ENCODE measurements at places on chromosomes 2 and 18. TPM values are rescaled to one million over a fixed set of nuclear protein-coding genes. Genes with fewer than 3 reads are reported as not detected.

GRCh38 chr2:165757906-165758675, 36.0 kb downstream of the GALNT3 start:
- no peaks in the 10 kb centered on the region for H3K36me3 ChIP-seq
- no peak for DNase-seq

DNA sequence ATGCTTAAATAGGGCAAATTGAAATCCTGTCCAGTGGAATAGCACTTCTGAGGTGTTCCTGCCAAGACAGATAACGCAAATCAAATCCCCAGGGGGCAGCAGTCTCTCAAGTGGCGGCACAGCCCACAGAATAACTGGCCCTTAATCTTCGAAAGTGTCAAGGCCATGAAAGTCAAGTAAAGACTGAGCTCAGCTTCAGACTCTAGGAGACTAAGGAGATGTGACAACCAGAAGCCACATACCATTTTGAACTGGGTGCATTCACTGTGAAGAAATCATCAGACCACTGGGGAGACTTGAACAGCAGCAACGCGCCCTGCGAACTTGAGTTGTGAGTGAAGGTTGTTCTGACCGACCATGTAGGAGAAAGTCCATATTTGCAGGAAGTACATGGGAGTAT, 66.0 kb upstream of the ASAP2 start:
- H3K4me3 ChIP-seq = no peak overlapping the region
- no peak for DNase-seq
- H3K27me3 ChIP-seq = no peaks in the 10 kb centered on the region
- H3K27ac ChIP-seq = no peak overlapping the region
- H3K4me1 ChIP-seq = peaks cover 13% of the 10 kb centered on the region
- no peaks in the 10 kb centered on the region for H3K36me3 ChIP-seq

LOXHD1 gene
- polyA plus RNA-seq = not detected

DNA sequence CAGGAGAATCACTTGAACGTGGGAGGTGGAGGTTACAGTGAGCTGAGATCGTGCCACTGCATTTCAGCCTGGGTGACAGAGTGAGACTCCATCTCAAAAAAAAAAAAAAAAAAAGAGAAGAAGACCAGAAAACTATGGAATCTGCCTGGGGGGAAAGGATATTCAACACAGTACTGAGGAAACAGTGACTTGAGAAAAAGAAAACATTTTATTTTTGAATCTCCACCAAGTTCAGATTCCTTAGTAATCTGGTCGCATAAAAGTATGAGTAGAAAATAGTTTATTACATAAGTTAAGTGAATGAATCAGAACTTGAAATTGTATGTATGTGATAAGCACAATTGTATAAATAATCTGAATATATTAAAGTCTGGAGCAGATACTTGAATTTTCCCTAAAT, 13.0 kb upstream of the HAT1 start:
- no peaks in the 10 kb centered on the region for H3K4me1 ChIP-seq
- DNase-seq = no peak
- H3K27me3 ChIP-seq = no peaks in the 10 kb centered on the region
- no peak overlapping the region for H3K4me3 ChIP-seq
- H3K27ac ChIP-seq = no peak overlapping the region

DNA sequence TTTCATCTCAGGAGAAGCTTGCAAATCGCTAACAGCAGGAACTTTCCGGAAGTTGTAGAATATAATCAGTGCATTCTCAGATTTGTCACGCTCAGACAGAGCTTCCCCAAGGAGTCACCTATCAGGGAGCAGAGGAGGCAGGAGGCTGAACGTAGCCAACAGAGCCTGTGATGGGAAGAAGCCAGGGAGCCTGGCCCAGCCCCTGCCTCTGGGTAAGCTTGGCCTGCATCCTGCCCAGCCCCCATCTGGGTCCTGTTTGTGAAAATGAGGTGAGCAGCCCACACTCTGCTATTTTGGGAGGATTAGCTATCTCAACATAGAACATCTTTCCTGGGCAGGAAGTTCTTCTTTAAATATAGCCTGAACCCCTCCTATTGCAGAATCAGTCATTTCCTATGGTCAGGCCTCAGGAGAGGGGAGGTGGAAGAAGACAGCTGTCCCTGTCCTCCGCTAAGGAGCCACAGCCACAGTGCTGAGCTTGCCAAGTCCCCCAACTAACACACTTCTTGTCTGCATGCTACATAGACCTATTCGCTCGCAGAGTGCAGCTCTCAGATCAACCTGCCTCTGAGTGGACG, 19.2 kb upstream of the PKDCC start:
- peaks cover 2% of the 10 kb centered on the region for H3K4me1 ChIP-seq
- no peak overlapping the region for H3K27ac ChIP-seq
- H3K36me3 ChIP-seq = no peaks in the 10 kb centered on the region
- peaks cover 16% of the 10 kb centered on the region for H3K27me3 ChIP-seq

RNF144A gene
- polyA plus RNA-seq = 0.40 TPM

NEU2 gene
- not detected for polyA plus RNA-seq

DNA sequence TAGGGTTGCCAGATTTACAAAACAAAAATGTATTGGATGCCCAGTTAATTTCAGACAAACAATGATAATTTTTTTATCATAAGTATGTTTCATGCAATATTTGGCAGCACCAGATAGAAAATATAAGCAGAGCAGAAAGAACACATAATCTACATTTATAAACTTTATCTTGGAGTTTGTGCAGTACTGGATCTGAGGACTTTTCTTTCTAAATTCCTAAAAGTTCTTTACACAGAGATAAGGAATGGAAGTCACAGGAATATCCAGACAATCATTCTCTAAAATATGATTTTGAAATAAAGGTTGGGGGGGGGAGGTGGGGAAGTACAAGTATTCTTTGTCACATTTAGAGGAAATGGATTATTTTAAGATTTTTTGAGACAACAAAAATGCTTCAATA, 28.8 kb upstream of the MC4R start:
- H3K27ac ChIP-seq = no peak overlapping the region
- no peaks in the 10 kb centered on the region for H3K36me3 ChIP-seq
- no peak overlapping the region for H3K4me3 ChIP-seq
- no peak for DNase-seq
- no peaks in the 10 kb centered on the region for H3K27me3 ChIP-seq

DNA sequence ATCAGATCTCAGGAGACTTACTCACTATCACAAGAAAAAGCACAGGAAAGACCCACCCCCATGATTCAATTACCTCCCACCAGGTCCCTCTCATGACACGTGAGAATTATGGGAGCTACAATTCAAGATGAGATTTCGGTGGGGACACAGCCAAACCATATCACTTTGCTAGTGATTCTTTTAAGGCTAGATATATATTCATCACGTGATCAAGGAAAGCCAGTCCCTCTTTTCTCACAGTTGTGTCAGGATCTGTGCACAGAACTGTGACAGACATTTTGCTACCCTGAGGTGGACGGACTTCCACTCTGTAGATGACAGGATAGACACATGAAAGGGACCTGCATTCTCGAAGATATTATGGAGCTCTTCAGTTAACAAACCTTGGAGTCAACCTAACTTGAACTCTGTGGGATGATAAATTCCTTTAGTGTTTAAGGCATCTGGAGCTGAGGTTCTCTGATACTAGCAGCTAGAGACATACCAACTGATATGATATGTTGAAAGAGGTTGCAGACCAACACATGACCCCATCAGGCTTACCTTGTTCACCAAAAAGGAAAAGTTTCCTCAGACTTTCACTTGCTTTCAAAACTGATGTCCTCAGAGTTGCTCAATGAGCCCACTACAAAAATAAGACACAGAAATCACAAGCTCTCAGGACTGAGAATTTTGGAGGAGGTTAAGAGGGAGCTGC, 66.3 kb upstream of the SCG2 start:
- H3K4me3 ChIP-seq = no peak overlapping the region
- H3K27me3 ChIP-seq = no peaks in the 10 kb centered on the region
- no peaks in the 10 kb centered on the region for H3K36me3 ChIP-seq
- H3K27ac ChIP-seq = no peak overlapping the region

- DNase-seq = no peak
- H3K36me3 ChIP-seq = no peaks in the 10 kb centered on the region
- no peak overlapping the region for H3K4me3 ChIP-seq
- H3K4me1 ChIP-seq = no peaks in the 10 kb centered on the region
- H3K27ac ChIP-seq = no peak overlapping the region
These were observed 753.9 kb upstream of the ZEB2 start for GRCh38 chr2:145273840-145274239.

DNA sequence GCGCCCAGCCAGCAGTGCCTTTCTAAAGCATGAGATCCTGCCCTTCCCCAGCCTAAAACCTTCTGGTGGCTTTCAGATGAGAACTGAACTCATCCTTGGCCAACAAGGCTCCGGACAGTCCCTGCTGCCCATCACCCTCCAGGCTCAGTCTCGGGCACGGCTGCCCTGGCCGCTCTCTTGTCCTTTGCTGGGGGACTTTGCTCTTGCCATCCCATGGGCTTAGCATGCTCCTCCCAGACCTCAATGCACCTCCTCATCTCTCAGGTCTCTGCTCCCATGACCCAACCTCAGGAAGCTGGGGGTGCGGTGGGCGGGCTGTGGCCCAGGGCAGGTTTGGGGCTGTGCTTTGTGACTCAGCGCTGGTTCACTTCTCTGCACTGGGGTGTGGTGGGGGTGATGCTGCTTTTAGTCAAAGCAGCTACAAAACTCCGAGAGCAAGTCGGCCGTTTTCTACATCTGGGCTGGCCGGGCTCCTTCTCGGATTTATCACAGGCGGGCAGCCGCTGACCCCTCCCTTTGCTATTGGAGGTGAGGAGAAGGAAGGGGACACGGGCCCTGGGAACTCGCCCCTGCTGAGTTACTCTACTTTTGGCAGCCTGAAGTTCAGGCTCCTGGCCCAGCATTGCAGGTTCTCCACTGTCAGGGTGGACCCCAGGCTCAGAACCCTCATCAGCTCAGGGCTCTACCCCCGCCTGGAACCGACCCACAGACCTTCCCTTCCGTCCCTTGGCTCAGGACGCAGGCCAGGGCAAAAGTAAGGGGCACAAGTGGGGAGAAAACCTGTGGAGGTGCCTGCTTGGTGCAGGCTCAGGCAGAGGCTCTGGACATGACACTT, 90.6 kb upstream of the TAF1B start:
- peak; percentile 53 for DNase-seq
- H3K4me1 ChIP-seq = peaks cover 23% of the 10 kb centered on the region
- H3K36me3 ChIP-seq = no peaks in the 10 kb centered on the region

GPR35 gene
- 0.09 TPM for polyA plus RNA-seq

- DNase-seq = no peak
- no peak overlapping the region for H3K27ac ChIP-seq
- H3K4me1 ChIP-seq = peaks cover 3% of the 10 kb centered on the region
- H3K36me3 ChIP-seq = no peaks in the 10 kb centered on the region
- H3K27me3 ChIP-seq = no peaks in the 10 kb centered on the region
These were observed 1102.4 kb upstream of the ZEB2 start for GRCh38 chr2:145622285-145622684.

DNA sequence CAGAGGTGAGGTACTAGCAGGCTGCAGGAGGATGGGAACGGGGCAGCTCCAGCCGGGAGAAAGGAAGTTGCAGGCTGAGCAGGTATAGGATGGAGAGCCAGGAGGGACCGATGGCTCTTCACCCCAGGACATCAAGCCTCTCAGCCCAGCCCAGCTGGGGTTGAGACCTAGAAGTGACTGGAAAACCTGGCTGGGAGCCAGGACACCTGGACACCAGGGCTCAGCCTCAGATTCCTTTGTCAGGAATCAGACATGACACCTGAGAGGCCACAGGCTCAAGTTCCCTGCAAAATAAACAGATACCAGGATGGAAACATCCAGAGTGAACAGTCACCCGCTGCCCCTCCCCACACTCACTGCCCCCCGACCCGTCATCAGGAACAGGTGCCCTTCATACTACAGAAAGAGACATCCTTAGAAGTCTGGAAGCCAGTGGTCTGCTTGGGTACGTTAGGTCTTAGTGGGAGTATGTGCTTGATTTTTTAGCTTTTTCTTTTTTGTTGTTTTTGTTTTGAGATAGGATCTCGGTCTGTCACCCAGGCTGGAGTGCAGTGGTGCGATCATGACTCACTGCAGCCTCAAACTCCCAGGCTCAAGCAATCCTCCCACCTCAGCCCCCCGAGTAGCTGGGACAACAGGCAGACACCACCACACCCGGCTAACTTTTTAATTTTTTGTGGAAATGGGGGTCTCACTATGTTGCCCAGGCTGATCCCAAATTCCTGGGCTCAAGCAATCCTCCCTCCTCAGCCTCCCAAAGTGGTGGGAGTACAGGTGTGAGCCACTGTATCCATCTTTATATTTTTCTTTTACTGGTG, 95.7 kb upstream of the STPG4 start:
- H3K27ac ChIP-seq = no peak overlapping the region
- peak; percentile 25 for DNase-seq
- no peak overlapping the region for H3K4me3 ChIP-seq
- H3K36me3 ChIP-seq = no peaks in the 10 kb centered on the region
- H3K27me3 ChIP-seq = no peaks in the 10 kb centered on the region
- no peaks in the 10 kb centered on the region for H3K4me1 ChIP-seq

GRCh38 chr2:28566521-28567041, 70.7 kb downstream of the PLB1 start:
- peak overlapping the region; percentile 72 for H3K27ac ChIP-seq
- DNase-seq = peak; percentile 69
- no peaks in the 10 kb centered on the region for H3K36me3 ChIP-seq
- H3K4me1 ChIP-seq = peaks cover 4% of the 10 kb centered on the region
- no peaks in the 10 kb centered on the region for H3K27me3 ChIP-seq

- H3K4me3 ChIP-seq = no peak overlapping the region
- DNase-seq = peak; percentile 89
These were observed 150.6 kb downstream of the AGPS start for GRCh38 chr2:177543007-177543760.

DNA sequence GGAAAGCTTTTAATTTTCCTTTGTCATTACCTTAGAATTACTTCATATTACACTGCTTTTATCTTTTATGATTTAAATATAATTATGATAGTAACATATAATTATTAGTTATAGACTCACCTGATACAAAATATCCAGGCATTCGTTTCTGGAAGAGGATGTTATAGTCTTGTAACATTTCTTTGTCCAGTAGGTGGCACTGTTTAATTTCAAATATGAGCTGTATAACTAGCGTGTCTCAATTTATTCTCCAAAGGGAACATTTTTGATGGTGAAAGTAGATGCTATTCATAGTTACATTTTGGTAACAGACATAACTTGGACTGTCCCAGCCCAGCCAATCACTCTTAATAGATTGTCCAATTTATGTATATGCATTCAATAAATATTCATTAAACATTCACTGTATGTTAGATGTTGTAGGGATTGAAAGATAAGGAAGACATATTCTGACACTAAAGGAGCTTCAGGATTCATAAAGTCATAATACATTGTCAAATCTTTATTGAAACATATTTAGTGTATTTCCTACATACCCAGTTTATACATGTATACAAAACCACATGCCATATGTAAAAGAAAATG, 19.2 kb downstream of the DAW1 start:
- no peaks in the 10 kb centered on the region for H3K36me3 ChIP-seq
- H3K4me1 ChIP-seq = no peaks in the 10 kb centered on the region
- no peaks in the 10 kb centered on the region for H3K27me3 ChIP-seq

- no peaks in the 10 kb centered on the region for H3K4me1 ChIP-seq
- H3K27ac ChIP-seq = no peak overlapping the region
- H3K36me3 ChIP-seq = no peaks in the 10 kb centered on the region
- no peak overlapping the region for H3K4me3 ChIP-seq
These were observed 117.0 kb downstream of the NFATC1 start for GRCh38 chr18:79512461-79513380.
